ENCODE measurements at places on chromosomes 2 and 18. TPM values are rescaled to one million over a fixed set of nuclear protein-coding genes. Genes with fewer than 3 reads are reported as not detected.

DSG1 gene
- total RNA-seq: not detected

ZAP70 gene
- total RNA-seq: 286 TPM

OR6B2 gene
- not detected for total RNA-seq

TTC31 gene
- 48.8 TPM for total RNA-seq

HOXD13 gene
- total RNA-seq: not detected

DNA sequence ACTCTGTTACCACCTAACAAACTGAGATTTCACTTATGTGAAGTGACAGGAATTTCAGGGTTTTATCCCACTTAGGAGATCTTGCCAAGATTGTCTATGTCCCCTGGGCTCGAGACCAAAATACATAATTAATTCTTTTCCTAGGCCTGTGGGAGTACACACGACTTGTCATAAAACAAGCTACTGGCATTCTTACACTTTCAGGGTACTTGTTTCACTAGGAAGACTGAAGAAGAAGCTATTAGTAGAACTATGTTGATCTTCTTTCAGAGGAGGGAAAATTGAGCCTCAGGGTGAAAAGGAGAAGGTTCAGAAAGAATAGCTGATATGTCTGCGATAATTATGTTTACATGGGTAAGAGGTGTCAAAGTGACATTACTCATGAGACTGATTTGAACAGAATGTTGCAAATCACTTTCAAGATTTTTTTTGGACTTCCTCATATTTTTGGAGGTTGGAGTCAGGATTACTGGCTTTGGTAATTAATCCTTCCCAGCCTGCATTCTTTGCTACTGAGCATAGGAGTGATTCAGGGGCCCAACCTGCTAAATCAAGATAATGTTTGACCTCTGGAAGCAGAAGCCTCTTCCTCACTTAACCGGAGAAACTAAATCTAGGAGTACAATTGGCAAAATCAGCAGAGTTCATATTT, 240.0 kb upstream of the NT5C1B start:
- no peak overlapping the region for H3K27ac ChIP-seq
- no peaks in the 10 kb centered on the region for H3K36me3 ChIP-seq
- DNase-seq: no peak

DNA sequence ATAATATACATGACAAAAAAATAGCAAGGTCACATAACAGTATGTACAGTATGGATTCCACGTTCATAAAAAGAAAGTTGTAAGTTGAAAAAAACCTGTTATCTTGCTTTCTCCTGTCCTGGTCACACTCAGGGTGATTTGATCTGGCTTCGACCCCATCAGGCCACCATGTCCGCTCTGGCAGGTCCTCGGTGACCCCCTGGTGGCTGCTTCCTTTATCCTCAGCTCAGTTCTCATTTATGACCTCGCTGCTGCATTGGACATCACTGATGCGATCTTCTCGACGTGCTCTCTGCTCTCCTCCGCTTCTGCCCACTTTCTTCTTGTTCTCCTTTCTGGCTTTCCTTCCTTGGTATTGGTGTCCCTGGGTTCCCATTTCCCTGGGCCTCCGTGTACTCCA, 29.7 kb downstream of the DGKD start:
- H3K27me3 ChIP-seq: no peaks in the 10 kb centered on the region
- no peak overlapping the region for H3K4me3 ChIP-seq
- peak overlapping the region; percentile 95 for H3K27ac ChIP-seq
- DNase-seq: no peak
- peaks cover 76% of the 10 kb centered on the region for H3K4me1 ChIP-seq

GRCh38 chr2:163757814-163758213, 22.0 kb upstream of the FIGN start:
- no peak for DNase-seq
- no peak overlapping the region for H3K4me3 ChIP-seq
- no peaks in the 10 kb centered on the region for H3K4me1 ChIP-seq
- H3K27me3 ChIP-seq: no peaks in the 10 kb centered on the region
- H3K27ac ChIP-seq: no peak overlapping the region
- no peaks in the 10 kb centered on the region for H3K36me3 ChIP-seq

DNA sequence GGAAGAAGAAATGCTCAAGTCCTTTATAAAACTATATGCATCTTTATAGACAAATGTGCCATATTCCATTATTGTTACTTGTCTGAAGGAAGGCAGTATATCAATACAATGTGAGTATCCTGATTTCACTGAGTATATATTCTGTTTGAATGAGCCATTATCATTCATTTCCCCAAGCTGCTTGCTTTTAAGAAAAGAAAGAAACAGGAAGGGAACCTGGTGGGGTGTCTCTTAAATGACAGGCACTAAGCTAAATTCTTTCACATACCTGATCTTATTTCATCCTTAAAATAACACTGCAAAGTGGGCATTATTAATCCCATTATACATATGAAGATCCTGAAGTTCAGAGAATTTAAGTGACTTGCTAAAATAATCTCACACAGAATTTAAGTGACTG, 307.9 kb downstream of the SLC8A1 start:
- H3K4me3 ChIP-seq: no peak overlapping the region
- no peak overlapping the region for H3K27ac ChIP-seq
- no peaks in the 10 kb centered on the region for H3K36me3 ChIP-seq
- H3K27me3 ChIP-seq: no peaks in the 10 kb centered on the region
- H3K4me1 ChIP-seq: no peaks in the 10 kb centered on the region

GRCh38 chr2:125870264-125870663, 785.7 kb upstream of the GYPC start:
- H3K4me3 ChIP-seq: no peak overlapping the region
- no peak for DNase-seq
- no peaks in the 10 kb centered on the region for H3K4me1 ChIP-seq
- H3K27me3 ChIP-seq: no peaks in the 10 kb centered on the region
- no peaks in the 10 kb centered on the region for H3K36me3 ChIP-seq
- no peak overlapping the region for H3K27ac ChIP-seq

DNA sequence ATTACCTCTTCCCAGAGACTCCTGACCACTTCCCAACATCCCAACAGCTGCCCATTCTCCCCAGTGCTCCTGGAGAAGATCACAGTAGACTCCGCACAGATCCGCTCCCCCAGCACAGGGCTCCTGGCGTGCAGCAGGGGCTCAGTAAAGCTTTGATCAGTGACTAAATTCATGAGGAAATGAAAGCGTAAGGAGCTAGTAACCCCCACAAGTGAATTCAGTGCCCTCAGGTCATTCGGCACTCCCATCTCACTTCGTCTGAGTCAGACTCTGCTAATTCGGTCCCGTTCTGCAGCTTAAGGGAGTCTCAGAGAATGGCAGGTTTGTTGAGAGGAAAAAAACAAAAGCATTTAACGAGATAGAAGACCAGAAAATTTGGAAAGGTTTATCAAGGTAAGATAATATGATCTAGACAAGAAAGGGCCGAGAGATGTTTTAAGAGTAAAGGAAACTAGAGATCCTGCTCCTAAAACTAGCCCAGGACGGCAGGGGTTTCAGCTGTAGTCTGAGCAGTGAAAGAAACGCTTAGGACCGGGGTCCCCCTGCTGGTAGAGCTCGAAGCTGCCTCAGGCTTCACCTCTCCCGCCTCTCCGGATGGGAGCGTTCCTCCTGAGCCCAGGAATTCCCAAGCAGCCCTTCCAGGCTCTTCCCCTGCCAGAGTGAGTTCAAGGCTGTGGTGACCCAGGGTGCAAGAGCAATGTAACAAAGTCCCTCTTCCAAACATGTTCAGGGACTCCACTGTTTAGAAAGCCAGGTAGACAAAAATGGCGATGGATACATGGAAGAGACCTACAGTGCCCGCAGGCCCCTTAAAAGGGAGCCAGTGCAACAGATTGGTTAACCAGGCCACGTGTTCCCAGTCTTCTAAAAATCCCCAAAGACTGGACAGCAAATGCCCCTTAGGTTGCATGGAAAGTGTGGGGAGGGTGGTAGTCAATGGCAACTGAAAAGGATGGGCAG, 127.3 kb downstream of the DNER start:
- no peaks in the 10 kb centered on the region for H3K36me3 ChIP-seq
- H3K27me3 ChIP-seq: peaks cover 5% of the 10 kb centered on the region
- H3K27ac ChIP-seq: no peak overlapping the region
- H3K4me3 ChIP-seq: no peak overlapping the region
- H3K4me1 ChIP-seq: no peaks in the 10 kb centered on the region

DNA sequence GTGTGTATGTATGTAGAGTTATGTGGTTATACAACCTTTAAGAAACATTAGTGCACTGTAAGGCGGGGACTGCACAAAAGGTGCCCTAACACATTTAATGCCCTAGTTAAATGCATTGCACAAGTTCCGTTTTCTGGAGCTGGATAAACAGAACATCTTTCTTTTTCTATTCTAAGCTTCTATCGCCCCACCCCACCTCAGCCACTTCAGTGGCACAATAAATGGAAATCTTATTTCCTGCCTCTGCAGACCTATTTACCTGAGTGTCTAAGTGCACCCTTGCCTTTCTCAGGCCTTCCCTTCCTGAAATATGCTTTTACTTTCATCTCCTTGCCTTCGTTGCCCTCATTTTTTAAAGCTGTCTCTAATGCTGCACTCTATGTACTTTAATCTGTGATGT, 123.5 kb downstream of the TANC1 start:
- no peak overlapping the region for H3K27ac ChIP-seq
- no peaks in the 10 kb centered on the region for H3K36me3 ChIP-seq
- H3K27me3 ChIP-seq: no peaks in the 10 kb centered on the region
